ENCODE measurements at places on chromosomes 5 and 9. TPM values are rescaled to one million over a fixed set of nuclear protein-coding genes. Genes with fewer than 3 reads are reported as not detected.

FBN2 gene
- 74.6 TPM for polyA plus RNA-seq

CCL27 gene
- 0.88 TPM for polyA plus RNA-seq

SPATA31A3 gene
- not detected for polyA plus RNA-seq

SLCO4C1 gene
- polyA plus RNA-seq, result 2.2 TPM

DNA sequence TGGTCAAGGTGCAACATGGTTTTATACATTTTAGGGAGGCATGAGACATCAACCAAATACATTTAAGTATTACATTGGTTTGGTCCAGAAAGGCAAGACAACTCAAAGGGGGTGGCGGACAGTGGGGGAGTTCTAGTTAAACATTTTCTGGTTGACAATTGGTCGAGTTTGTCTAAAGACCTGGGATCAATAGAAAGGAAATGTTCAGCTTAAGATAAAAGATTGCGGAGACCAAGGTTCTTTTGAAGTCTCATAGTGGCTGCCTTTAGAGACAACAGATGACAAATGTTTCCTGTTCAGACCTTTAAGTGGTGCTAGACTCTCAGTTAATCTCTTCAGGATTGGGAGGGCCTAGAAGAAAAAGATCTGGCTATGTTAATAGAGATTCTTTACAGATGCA lies 47.7 kb upstream of the TTC39B start:
- DNase-seq, result no peak

GRCh38 chr9:70006306-70006705 lies 37.3 kb upstream of the MAMDC2 start:
- DNase-seq, result no peak

DNA sequence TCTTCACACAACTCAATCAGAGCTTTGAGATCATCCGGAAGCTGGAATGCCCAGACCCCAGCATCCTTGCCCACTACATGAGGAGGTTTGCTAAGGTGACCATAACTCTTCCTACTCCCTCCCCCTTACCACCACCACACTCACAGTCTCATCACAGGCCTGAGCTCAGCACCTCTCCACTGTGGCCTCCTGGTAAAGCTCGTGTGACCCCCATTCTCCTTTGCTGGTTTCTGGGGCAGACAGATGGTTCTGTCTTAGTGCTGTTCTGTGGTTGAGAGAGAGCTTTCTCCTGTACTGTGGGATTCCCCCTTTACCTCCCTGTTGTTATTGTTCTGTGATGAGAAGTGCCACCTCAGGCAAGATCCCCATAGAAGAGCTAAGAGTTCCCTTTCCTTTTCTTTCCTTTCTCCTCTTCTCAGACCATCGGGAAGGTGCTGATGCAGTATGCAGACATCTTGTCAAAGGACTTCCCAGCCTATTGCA lies 92.7 kb upstream of the RUSC2 start:
- DNase-seq, result no peak

- DNase-seq, result peak; percentile 86
Measured at GRCh38 chr9:126704892-126705766, 91.4 kb downstream of the LMX1B start.

GRCh38 chr5:174532455-174533453 lies 191.6 kb upstream of the MSX2 start:
- peak; percentile 2 for DNase-seq

DNA sequence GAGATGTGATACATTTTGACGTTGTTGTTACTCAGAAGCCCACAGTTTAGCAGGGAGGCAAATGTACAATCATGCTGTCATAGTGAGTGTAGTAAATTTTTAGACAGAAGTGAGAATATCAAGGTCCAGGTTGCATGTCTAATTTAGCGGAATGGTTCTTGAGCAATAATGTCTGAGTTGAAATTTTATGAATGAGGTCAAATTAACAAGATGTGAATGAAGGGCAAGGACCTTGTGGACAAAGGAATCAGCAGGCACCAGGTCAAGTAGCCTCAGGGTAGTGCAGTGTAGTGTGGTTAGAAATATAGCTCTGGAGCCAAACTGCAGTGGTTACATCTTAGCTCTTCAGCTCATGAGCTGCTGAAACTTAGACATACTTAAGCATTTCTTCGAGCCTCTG lies 36.2 kb downstream of the TNFSF8 start:
- DNase-seq, result no peak

GRCh38 chr5:174459832-174460448 lies 264.4 kb upstream of the MSX2 start:
- no peak for DNase-seq
